ENCODE measurements at places on chromosomes 4 and X.

GRCh38 chr4:189835505-189835904, 105.2 kb upstream of the FRG1 start:
- DNase-seq: no peak

- DNase-seq: no peak
Observed at GRCh38 chr4:38659346-38659745, 4.7 kb upstream of the KLF3 start.

DNA sequence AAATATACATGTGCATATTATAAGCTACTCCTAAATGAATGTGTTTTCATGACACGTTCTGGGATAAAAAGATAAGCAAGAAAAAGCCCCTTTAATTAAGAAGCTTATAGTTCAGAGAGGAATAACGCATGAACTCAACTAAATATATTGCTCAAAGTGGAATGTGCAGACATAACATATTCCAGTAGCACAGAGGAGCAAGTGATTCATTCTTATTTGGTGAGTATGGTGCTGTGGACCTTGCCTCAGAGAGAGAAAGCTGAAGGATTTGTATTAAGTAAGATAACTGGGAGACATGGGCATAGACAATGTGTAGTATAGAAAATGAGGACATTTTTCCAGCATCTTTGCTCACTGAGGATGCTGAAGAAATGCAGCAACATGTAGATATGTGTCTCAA, 76.8 kb downstream of the CFAP299 start:
- DNase-seq: no peak

DNA sequence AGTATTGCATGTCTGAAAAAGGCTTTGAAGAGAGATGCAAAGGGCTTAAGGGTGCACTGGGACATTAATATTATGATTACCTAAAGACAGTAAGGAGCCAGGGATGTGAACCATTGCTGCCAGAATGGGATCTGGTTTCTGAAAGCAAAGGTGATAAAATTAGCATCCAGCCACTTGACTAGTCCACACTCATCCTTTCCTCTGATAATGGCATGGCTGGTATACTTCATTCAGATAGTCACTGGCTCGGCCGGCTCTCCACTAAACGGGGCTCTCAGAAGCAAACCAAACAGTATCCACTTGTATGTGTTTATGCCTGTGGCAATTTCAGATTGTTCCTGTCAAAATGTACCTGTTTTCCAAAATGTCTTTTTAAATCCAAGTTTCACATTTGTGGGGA, 46.4 kb downstream of the MAMLD1 start:
- no peak for DNase-seq

- no peak for DNase-seq
Observed at GRCh38 chr4:6478546-6479220, 6.3 kb upstream of the PPP2R2C start.

DNA sequence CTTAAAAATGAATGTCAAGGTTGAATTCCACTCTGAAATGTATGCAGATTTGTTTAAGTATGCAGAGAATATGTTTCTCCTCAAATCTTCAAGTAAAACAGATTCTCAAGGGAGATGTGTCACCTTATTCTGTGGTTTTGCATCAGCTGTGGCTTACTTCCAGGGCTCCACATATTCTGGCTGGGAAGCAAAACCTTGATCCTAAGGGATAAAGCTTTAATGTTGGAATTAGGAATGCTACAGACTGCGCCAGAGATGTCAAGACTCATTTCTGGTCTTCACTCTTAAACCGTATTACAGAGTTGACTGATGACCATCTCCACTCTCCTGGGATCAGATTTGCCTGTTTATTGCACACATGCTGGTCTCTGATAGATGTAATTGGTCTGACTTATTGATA, 143.9 kb upstream of the DIPK2B start:
- no peak for DNase-seq

- DNase-seq: no peak
Observed at GRCh38 chr4:145812919-145813318, 125.7 kb downstream of the ZNF827 start.

DNA sequence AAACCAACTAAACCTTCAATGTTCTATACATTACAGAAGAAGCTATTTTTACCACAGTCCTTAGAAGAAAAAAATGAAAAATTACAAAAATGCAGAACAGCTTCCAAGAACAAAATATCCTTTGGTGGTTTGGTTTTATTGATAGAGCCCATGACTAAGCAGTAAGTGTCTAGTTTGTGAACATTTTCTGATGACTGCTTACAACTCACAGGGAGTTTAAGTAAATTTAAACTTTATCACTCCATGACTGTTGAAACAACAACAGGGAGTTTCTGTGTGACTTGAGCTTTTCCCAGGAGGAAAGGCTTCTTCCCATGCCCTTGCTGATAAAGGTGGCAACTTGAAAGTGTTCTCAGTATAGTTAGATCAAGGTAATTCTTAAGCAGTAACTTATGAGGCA, 2.9 kb downstream of the PF4 start:
- no peak for DNase-seq

- DNase-seq: no peak
Observed at GRCh38 chr4:41146716-41147506, 67.4 kb downstream of the APBB2 start.

DNA sequence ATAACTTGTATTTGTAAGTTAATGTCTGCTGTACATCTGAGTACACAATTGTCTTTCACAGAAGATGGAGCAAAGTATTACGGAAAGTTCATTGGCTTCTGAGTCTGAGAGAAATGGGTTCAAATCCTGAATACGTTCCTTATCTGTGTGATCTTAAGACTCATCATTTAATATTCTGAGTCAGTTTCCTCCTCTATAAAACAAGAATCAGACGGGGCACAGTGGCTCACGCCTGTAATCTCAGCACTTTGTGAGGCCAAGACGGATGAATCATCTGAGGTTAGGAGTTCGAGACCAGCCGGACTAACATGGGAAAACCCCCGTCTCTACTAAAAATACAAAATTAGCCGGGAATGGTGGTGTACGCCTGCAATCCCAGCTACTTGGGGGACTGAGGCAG, 57.8 kb downstream of the APBB2 start:
- DNase-seq: no peak

GRCh38 chrX:112786076-112786475, 54.6 kb downstream of the AMOT start:
- no peak for DNase-seq

- DNase-seq: no peak
Observed at GRCh38 chr4:161442921-161443320, 720.9 kb downstream of the FSTL5 start.

GRCh38 chrX:45630078-45630477, 429.4 kb upstream of the DIPK2B start:
- no peak for DNase-seq

- peak; percentile 55 for DNase-seq
Observed at GRCh38 chr4:153204247-153204671, at the start of gene TRIM2. Gene TRIM2 (plus strand): TSS chr4:153204443. CDS start chr4:153204531, 88 bp downstream.

- DNase-seq: no peak
Observed at GRCh38 chrX:41449131-41449530, 2.0 kb downstream of the NYX start.

All from erythroblast (primary cell).